ENCODE measurements at places on chromosomes 3 and 15.

DNA sequence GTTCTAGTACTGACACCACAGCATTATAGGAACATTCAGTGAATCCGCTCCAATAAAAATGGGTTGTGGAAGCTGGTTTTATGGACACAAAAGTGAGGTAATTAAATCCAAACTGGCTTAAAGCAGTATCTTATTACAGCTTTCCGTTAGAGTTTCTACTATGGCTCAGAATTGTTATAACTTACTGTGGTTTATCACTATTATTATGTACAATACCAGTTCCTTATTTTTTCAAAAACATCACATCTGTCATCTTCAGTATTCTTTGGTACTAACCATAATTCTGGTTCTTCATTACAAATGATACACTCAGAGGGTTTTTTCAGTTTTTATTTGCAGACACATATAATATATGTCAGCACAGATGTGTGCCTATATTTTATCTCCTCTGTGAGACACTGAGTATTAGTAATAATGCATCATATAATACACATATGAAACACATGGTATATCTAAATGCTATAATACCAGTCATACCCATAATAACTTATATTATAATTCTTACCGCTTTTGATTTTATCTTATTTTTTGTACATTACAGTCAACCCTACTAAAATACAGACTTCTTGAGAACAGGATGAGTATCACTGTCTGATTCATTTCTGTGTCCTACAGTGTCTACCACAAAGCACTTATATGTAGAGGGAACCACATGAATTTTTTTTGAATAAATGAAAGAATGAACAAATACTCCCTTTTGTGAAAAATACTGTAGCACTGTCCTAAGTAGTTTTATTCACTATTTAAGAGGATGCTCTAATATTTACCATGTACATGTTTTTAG, 39.0 kb downstream of the CMSS1 start:
- no peak for DNase-seq

DNA sequence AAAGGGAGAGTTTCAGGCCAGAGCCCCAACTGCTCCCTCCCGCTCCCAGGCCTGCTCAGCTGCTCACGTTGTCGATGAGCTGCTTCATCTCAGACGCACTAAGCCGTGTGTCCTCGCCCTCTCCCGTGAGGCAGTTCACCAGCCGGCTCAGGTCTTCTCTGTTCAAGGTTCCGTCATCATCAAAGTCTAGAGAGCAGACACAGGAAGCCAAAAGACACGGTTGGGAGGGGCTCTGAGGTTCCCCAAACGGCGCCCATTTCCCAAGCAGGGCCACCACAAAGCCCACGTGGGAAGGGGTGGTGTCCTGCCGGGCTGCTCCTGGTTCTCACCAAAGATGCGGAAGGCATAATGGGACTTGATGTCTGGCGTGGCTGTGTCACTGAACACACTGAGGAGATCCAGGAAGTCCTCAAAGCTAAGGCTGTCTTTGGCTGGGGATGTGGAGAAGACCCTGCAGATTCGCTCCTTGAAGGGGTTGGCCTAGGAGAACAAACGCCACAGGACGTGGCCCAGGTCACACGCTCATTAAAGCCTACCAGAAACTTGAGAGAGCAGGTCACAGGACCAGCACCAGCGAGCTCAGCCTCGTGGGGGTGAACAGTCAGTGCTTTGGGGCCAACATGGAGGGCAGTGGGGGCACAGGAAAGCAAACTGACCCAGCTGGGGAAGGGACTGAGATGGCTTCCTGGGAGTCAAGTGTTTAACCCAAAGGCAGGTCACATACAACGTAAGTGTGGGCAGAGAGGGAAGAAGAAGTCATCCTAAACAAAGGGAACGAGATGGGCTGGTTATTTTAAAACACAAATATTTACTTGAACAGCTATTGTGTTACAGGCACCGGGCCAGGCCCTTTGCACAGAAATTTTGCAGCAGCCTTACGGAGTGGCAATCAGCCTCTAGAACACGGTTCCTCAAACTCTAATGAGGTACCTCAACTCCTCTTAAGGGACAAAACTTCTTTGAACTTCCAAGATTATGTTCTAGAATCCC, 2.4 kb downstream of the CIB1 start:
- DNase-seq = peak; percentile 64

- no peak for DNase-seq
Observed at GRCh38 chr3:156859578-156859977, 33.4 kb downstream of the LEKR1 start.

GRCh38 chr3:178485756-178486155, 50.5 kb upstream of the KCNMB2 start:
- DNase-seq = no peak

DNA sequence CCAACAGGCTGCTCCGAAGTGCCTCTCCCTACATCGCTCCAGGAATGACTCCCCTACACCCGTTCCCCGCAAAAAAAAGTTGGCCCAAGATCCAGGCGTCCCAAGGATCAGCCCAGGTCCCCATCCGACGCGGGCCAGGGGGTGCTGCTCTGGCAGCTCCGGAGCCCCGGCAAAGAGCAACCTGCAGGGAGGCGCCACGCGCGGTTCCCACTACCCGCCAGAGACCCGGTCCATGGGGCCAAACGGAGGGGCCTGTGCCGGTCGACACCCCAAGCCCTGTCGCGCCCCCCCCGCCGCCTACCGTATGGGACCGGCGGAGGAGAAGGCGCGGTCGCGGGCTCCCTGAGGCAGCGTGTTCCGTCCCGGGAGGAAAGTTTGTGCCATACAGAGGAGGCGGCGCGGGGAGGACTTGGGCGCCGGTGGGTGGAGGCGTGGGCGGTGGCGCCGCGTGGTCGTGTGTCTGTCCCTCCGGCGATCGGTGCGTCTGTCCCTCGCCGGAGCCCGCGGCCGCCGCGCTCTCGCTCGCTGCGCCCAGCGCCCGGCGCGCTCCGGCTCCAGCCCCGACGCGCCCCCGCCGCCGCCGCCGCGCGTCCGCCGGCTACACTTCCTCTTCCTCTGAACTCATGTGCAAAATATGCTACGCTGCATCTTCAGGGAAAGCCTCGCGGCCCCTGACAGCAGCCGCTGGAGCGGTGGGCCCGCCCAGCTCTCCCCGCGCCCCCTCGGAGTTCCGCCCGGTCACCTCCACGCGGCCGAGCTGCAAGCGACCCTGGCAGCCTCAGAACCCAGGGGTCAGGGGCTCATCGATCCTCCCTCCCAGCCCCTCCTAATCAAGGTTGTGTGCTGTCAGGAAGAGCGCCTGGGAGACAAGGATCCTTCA, at the start of gene RFTN1:
TSS of gene RFTN1 (minus strand) at position 559 of the 880 bp plus-strand sequence. CDS start 19,830 bp downstream, outside the sequence.
- peak; percentile 38 for DNase-seq

GRCh38 chr15:66595931-66596545, 30.2 kb upstream of the LCTL start:
- no peak for DNase-seq

DNA sequence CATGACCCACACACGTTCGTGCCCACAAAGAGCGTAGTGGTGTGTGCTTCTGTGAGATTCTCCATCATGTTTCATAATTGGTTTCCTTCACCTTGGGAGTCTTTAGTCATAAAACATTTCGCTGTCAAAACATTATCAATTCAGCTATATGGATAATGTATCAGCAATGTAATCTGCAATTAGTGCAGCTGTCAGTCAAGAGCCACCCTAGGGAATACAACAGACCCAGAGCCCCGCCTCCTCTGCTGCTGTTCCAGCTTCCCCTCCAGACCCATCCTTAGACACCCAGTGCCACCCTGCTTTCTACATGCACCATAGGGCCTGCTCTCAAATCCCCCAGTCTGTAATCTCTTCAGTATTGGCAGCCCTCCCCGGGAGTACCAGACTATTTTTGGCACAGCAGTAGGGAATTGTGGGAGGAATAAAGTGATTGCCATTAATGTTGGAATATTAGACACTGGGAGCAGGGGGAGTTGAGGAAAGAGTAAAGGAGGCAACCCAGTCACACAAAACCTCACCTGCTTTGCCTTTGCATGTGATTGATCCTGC, 31.5 kb upstream of the C3orf80 start:
- DNase-seq = no peak

- no peak for DNase-seq
Observed at GRCh38 chr3:81951636-81952035, 190.2 kb upstream of the GBE1 start.
